ENCODE measurements at places on chromosomes 4 and X.

DNA sequence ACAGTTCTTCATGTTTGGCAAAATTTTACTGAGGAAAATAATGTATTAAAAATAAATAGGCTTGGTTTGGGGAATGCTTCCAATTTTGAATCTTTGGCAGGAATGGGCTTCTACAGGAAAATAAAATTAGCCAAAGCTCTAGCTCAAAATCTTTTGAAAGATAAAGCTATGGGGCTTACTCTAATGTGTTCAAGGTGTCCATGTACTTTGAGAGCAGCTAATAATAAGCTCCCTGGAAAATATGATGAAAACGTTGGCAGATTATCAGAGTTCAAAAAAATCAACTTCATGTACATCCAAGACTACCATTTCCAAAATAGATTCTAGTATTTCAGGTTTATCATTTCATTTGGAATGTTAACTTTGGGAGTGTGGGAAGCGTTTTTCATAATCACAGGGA is 158.4 kb downstream of the EMCN start:
- DNase-seq: no peak

DNA sequence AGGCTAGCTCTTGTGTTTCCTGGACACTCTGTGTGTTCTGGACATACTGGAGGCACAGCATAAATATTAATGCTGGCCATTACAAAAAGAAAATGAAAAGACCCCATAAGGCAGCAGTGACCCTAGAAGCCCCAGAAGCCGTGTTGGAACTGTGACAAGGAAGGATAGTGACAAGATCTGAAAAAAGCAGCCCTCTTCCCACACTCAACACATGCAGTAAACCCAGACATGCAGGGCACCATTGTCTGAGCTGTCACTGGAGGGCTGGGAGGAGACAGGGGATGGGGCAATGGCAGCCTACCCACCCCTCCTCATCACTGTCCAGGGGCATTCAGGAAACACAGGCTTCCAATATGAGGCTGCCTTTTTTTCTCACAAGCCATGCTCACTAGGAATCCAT is 6.5 kb downstream of the TRIM2 start:
- DNase-seq: no peak

- DNase-seq: no peak
Observed at GRCh38 chr4:159652871-159653270, 550.0 kb downstream of the RAPGEF2 start.

DNA sequence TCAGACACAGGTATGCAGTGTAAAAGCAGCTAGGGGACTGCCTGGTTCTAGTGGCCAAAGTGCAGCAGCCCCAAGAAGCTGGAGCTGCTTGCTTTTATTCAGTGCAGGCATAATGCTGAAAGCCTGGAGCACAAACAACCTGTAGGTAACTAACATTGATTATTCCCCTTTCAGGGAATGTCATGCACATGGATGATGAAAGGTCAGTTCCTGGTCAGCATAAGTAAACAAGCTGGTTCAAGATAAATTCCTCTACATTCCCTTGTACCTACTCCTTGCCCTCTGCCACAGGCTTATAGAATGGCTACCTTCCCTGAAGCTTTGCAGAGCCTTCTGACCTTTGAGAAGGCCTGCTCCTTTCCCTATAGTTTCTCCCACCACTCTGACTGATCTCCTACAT is 1318.5 kb upstream of the ADGRL3 start:
- no peak for DNase-seq

- no peak for DNase-seq
Observed at GRCh38 chrX:131747173-131747572, 203.3 kb downstream of the OR13H1 start.

- no peak for DNase-seq
Observed at GRCh38 chrX:68061206-68061535, 372.1 kb downstream of the OPHN1 start.

GRCh38 chr4:152640058-152640921 is 39.5 kb downstream of the TMEM154 start:
- DNase-seq: no peak

DNA sequence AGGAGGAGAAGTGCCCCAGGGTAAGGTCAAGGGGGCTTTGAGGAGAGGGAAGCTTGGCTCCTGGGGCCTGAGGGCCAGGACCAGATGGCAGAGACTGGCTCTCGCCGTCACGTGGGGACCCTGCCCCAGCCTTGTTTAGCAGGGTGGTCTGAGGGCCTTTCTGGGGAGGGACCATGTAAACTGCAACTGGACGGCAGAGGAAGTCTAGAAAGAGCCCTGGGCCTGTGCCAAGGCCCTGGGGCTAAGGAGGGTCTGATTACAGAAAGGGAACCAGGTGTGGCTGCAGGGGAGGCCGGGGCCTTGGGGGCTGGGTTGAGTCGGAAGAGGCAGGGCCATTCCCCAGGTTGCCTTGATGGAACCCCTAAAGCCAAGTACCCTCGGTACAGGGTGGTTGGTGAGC is 1.8 kb upstream of the HGFAC start:
- no peak for DNase-seq

GRCh38 chr4:141074098-141074878 is 59.0 kb downstream of the RNF150 start:
- DNase-seq: no peak

All from left ventricle myocardium inferior (tissue), 1 donor.